ENCODE measurements at places on chromosomes 13 and 19.

DNA sequence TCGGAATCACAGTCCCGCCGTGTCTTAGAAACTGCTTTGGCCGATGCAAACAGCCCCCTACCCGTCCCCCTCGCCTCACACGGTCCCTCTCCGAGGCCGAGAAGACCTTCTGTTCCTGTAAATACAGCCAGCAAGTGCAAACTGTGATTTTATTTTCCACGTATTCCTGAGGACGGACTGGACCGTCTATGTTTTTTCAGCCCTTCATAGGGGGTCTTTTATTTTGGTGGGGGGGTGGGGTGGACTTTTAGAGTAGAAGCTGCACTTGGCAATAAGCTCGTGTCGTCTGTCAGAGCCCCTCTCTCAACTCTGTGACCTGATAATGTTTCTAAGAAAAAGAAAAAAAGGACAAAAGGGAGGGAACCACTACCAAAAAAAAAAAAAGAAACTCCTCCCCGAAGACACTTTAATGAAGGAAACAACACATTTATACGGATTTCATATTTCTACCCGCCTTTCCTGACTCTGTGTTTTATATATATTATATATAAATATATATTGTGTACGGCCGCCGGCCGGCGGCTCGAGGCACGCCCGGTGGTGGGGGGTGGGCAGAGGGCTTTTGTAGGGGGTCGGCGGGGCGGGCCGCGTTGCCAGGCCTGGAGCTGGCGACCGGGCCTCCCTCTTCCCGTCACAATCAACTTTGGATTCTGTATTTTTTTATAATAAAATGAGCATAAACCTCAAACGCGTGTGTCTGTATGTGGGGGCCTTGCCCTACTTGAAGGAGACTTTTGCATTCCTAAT lies 15.2 kb downstream of the EFNA2 start:
- DNase-seq, result no peak

- DNase-seq, result no peak
Measured at GRCh38 chr19:51352783-51353360, 10.9 kb upstream of the VSIG10L start.

DNA sequence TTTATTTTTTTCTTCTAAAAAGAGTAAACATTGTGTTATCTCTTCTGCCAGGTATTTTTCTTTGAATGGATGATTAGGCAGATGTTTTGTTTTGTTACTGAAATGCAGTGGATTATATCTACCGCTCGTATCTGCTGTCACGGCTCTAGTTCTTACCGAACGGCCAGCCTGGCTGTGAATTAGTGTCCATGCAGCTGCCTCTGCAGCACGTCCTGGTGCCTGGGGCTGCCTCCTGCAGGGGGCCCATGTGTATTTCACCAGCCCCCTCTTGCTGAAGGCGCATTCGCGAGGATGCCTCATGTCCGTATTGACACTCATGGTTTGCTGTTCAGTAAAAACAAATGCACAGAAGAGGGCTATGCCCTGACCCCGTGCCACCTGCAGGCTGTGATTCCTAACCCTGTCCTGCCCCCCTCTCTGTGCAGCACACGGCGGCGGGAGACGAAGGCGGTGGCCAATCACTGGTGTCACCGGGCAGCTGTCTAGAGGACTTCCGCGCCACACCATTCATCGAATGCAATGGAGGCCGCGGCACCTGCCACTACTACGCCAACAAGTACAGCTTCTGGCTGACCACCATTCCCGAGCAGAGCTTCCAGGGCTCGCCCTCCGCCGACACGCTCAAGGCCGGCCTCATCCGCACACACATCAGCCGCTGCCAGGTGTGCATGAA lies 49.9 kb downstream of the RAB20 start:
- DNase-seq, result no peak

DNA sequence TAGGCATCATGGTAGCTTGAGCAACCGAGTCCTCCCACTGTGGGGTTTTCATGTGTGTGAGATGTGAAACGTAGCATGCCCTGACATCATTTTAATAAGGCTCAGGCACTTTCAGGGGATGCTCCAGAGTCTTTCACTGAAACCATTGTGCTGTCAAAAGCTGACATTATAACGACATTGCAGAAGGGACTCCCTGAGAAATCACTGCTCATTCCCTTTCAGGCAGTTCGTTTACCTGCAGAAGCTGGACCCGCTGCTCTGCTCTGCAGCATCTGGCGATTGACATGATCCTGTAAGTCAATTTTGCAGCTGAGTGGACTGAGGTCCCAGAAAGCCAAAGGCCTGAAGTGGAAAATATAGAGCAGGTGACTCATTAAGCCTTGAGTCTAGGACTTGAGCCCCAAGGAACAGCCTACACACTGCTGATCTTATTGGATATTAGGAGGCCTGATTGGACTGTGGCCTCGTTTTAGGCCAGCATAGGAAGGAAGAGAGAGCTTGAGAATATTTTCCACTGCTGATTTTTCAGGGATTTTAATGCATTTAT lies 54.0 kb upstream of the CNMD start:
- DNase-seq, result no peak

Data from mucosa of gallbladder (tissue), 1 donor.